ENCODE measurements at places on chromosomes 3 and 15.

- H3K36me3 ChIP-seq = no peaks in the 10 kb centered on the region
- DNase-seq = no peak
- no peak overlapping the region for H3K27ac ChIP-seq
- no peak overlapping the region for H3K4me3 ChIP-seq
Observed at GRCh38 chr3:114675104-114675503, 381.3 kb downstream of the TIGIT start.

DNA sequence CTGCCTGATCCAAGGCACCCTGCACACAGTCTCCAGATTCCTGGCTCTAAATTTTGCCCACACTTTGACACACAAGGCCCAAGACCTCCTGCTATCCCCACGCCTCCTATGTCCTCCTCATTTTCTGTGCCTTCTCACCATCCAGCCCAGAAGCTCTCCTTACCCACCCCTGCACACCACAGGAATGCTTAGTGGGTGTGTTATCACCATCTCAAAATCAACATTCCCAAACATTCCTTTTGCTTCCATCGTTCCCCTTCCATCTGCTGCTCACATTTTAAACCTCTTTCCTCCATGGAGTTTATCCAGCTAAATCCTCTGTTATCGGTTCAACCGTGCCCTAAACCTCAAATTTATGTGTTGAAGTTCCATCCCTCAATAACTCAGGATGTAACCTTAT, 43.9 kb downstream of the DGKG start:
- no peak for DNase-seq
- H3K36me3 ChIP-seq = no peaks in the 10 kb centered on the region
- H3K4me3 ChIP-seq = no peak overlapping the region
- H3K27me3 ChIP-seq = no peaks in the 10 kb centered on the region
- no peaks in the 10 kb centered on the region for H3K4me1 ChIP-seq

DNA sequence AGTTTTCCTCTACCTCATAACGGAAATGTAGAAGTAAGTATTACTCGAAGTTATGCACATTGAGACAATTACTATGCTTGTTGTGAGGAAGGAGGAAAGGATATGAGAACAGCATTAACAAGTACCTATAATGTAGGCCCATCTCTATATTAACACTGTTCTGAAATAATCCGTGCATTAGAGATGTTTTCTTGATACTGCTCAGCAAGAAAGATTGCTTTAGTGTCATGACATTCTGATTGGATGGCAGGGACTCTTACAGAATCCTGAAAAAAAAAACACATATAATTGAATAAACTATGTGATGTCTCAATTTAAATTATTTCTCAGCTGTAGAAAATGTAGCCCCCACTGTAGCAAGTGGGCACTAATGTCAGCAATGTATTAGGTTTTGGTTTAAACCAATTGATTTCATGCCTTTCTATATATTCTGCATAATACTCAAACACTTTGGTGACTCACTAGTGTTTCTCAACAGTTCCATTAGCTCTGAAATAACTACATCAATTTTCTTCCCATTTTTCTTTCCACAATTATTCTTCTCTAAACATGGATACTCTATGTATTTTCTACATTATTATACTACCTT, 598.3 kb upstream of the BCHE start:
- H3K4me1 ChIP-seq = no peaks in the 10 kb centered on the region
- H3K27ac ChIP-seq = no peak overlapping the region
- no peaks in the 10 kb centered on the region for H3K36me3 ChIP-seq

GRCh38 chr15:101599091-101599490, 53.1 kb downstream of the TM2D3 start:
- no peaks in the 10 kb centered on the region for H3K36me3 ChIP-seq
- no peak overlapping the region for H3K4me3 ChIP-seq
- H3K27ac ChIP-seq = no peak overlapping the region
- H3K4me1 ChIP-seq = no peaks in the 10 kb centered on the region
- no peaks in the 10 kb centered on the region for H3K27me3 ChIP-seq

- H3K36me3 ChIP-seq = peaks cover 22% of the 10 kb centered on the region
- H3K4me1 ChIP-seq = no peaks in the 10 kb centered on the region
- H3K4me3 ChIP-seq = no peak overlapping the region
- DNase-seq = no peak
- H3K27ac ChIP-seq = no peak overlapping the region
- no peaks in the 10 kb centered on the region for H3K27me3 ChIP-seq
Observed at GRCh38 chr15:42159381-42160015, 3.1 kb upstream of the PLA2G4F start.

GRCh38 chr15:68386587-68387288, 45.2 kb downstream of the ITGA11 start:
- H3K4me1 ChIP-seq = no peaks in the 10 kb centered on the region
- no peak for DNase-seq
- H3K36me3 ChIP-seq = no peaks in the 10 kb centered on the region
- H3K4me3 ChIP-seq = no peak overlapping the region

GRCh38 chr15:63811942-63812550, 21.7 kb downstream of the HERC1 start:
- H3K4me1 ChIP-seq = no peaks in the 10 kb centered on the region
- no peak overlapping the region for H3K4me3 ChIP-seq
- H3K27me3 ChIP-seq = no peaks in the 10 kb centered on the region
- H3K36me3 ChIP-seq = no peaks in the 10 kb centered on the region
- no peak overlapping the region for H3K27ac ChIP-seq

All from iPS DF 6.9 (cell line).